Glomerular endothelial cell (primary cell): ENCODE measurements at places on chromosomes 6 and 20. TPM values are rescaled to one million over a fixed set of nuclear protein-coding genes. Genes with fewer than 3 reads are reported as not detected.

MAP3K5 gene
- total RNA-seq: 4.5 and 4.6 TPM in 2 replicates

AGER gene
- total RNA-seq: 0.19 and 6.1 TPM in 2 replicates

DDX27 gene
- total RNA-seq: 26.3 and 28.6 TPM in 2 replicates

ALDH5A1 gene
- total RNA-seq: 1.3 and 1.7 TPM in 2 replicates

BEND3 gene
- 3.2 and 4.6 TPM in 2 replicates for total RNA-seq

GRCh38 chr6:156795825-156796224, 18.6 kb downstream of the ARID1B start:
- no peak for DNase-seq

DNA sequence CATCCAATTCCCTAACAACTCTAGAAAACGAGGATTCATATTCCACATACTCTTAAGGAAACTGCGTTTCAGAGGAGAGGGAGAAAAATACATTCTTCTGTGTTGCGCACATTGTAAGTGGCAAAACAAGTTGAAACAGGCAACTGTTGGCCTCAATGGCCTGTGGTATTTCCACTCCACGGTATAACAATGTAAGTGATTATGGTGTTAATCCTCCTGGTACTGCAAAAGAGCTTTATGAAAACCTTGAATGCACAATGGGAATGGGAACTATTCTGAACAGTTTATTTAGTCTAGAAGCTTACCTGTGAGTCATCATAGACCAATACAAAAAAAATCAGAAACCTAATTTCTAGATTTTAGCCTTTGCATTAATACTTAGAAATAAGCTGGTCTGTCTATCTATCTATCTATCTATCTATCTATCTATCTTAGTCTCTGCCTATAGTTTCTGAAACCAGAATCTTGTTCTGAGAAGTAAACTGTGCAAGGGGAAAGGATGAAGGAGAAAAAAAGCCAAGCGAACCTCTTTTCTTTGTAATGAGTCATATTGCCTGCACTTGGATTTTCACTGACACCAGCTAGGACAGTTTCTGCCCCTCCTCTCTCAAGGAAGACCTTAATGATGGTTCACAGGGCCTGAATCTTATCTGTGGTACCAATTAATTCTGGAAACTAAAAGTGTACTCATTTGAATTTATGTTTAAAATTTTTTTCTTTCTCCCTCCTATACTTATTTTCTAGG, 101.5 kb downstream of the RNF144B start:
- DNase-seq: no peak

DNA sequence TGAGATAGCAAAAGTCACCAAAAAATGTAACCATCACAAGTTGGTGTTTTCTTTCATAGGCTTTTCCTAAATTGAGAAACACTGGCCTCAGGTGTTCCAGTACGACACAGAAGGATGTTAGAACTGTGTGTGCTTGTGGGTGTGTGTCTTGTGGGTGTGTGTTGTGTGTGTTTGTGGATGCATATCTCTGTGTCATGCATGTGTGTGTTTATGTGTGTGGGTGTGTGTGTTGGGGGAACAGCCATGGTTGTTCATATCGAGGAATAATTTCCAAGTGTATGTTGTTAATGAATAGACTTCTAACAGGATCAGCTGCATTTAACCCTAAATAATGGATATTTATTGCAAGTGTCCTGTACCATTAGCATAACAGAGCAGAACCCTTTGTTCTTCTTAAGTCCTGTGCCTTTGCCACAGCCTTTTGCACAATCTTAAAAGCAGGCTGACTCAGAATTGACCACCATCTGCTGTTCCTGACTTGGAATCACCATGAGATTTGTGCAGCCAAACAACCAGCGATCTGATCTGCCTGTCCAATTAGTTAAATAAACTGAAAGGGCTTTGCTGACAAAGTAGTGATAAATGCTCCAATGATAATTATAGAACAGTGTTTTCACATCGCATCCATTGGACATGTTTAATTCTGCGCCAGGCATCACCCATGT, 7.6 kb downstream of the CD93 start:
- no peak for DNase-seq

DNA sequence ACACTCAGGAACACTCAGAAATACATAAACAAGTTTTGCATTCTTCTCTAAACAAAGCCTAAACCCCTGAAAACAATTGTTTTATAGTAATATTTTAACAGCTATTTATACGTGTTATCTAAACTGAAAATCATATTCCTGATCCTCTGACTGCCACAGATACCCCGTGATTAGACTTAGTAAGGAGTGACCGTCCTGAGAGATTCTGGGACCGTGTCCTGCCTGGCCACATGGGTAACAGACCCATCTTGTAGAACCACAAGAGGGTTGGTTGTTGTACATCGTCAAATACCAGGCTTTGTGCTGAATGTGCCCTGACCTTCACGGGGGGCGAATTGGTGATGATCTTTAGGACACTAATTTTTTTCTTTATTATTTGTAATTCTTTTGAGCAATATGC, 214.4 kb downstream of the TMEM242 start:
- no peak for DNase-seq

DNA sequence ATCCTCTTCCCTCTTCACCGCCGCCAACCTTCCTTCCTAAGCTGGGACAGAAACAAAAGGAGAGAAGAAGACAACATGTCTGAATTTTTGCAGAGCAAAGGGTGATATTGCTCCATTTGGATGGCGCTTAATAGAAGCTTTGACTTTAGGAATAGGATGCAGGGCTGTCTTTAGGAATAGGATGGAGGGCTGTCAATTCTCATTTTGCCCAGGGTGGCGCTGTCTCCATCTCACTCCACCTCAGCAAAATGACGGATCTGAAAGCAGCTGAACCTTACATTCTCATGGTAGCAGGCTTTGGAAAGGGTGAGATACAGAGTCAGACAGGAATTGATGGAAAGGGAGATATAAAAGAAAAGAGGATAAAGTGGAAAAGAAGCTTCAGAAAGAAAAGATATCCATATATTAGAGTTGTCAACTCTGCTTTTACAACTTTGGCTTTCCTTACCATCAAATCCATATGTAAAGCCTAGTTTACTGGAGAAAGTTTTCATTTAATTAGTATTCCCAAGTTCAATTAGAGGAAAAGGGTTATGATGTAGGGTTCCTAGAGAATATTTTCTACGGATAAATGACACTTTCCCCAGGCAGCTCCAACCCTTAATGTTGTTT, 2.4 kb downstream of the MTCL3 start:
- no peak for DNase-seq

DNA sequence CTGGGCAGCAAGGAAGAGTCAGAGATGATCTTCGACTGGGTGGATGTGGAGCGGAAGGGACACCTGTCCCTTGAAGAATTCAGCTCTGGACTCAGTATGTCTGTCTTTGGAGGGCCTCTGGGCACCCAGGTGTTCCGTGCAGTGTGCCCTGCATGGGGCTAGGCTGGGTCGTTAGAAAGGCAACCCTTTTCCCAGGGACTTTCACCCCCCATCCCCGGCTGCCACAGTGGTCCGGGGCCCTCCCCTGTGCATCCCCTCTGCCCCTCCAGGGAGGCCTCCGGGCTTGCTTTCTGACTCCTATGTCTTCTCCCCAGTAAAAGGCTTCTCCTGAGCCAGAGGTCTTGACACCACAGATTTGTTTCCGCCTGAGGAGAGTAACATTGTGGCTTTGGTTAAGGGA, 16.2 kb downstream of the RAB44 start:
- DNase-seq: no peak

DNA sequence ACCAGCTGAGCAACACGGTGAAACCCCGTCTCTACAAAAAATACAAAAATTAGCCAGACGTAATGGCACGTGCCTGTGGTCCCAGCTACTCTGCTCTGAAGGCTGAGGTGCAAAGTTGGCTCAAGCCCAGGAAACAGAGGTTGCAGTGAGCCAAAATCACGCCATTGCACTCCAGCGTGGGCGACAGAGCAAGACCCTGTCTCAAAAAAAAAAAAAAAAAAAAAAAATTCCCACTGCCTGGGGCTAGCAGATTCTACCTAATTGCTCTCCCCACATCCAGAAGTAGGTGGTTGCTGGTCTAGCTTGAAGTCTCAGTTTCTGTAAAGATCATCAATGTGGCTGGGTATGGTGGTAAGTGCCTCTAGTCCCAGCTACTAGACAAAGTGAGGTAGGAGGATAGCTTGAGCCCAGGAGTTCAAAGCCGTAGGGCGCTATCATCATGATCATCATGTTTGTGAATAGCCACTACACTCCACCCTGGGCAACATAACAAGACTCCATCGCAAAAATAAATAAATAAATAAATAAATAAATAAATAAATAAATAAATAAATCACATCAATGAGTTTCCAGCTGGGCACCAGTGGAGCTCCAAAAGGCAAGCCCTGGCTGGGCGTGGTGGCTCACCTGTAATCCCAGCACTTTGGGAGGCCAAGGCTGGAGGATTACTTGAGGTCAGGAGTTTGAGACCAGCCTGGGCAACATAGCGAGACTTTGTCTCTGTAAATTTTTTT, 6.3 kb upstream of the AP5S1 start:
- DNase-seq: no peak
